Astrocyte of the spinal cord (primary cell): ENCODE measurements at places on chromosomes 13 and 19.

GRCh38 chr19:39199025-39199424 lies 2.3 kb downstream of the NCCRP1 start:
- peak; percentile 17 for DNase-seq

- DNase-seq: no peak
Observed at GRCh38 chr19:30214651-30215051, 157.5 kb upstream of the ZNF536 start.

GRCh38 chr13:106619688-106620555 lies 52.0 kb upstream of the ARGLU1 start:
- peak; percentile 70 for DNase-seq

DNA sequence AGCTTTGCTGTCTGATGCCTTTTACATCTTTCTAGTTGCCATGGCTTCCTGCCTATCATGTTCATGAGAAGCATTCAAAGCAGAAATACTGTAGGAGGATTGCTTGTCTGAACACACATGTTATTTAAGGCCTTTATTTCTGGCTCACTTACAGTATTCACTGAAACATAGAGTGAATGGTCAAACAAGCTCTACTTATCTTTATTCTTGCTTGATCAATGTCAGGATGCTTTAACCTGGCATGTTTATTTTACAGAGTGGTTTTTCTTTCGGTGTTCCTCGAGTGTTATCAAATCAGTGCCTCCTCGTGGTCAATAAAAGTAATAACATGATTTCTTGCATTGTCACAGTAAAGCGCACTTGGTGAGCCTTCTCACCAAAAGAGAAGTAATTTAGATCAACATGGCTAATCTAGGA lies 73.5 kb upstream of the PCDH17 start:
- peak; percentile 3 for DNase-seq

- no peak for DNase-seq
Observed at GRCh38 chr13:95955255-95955654, 97.9 kb downstream of the UGGT2 start.

GRCh38 chr19:44640518-44640917 lies 3.2 kb upstream of the PVR start:
- DNase-seq: peak; percentile 52

GRCh38 chr19:7994114-7994513 lies 11.3 kb downstream of the ELAVL1 start:
- DNase-seq: no peak

- DNase-seq: no peak
Observed at GRCh38 chr13:106503730-106504453, 31.6 kb downstream of the EFNB2 start.
